ENCODE measurements at places on chromosomes 2 and 18.

- no peak for DNase-seq
Measured at GRCh38 chr2:140234116-140234515, 1453.9 kb upstream of the NXPH2 start.

GRCh38 chr18:74996055-74996454 is 212.9 kb downstream of the PTGR3 start:
- DNase-seq: no peak

- no peak for DNase-seq
Measured at GRCh38 chr18:51952844-51953243, 387.2 kb upstream of the DCC start.

DNA sequence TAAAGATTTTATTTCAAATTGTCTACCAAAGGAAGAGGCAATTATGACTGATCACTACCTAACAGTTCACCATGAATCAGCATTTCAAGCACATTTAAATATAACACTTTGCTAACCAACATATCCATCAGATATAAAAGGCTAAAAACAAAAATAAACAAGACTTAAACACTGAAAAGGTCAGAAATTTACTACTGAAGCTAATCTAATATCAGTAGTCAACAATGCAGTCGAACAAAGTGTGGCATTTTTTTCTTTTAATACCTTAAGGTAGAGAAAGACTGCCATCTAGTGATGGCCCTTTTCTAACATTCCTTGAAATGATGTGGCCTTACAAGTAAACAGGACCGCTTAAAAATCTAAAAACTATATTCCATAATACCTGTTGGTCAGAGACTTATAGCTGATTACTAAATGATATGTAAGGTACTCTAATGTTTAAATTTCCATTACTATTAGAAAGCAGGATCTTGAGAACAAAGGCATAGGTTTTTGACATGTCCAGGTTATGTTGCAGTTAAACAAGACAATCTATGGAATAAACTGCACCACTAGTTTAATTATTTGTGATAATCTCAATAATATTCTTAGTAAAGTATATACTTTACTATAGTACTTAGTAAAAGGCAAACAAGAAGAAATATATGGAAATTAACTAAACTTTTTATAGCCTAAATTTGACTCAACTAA is 80.0 kb downstream of the EXOC6B start:
- no peak for DNase-seq

- DNase-seq: no peak
Measured at GRCh38 chr2:199509403-199509802, 51.7 kb upstream of the SATB2 start.

- DNase-seq: no peak
Measured at GRCh38 chr2:217994776-217995274, 8.0 kb downstream of the TNS1 start.

GRCh38 chr2:238108423-238109183 is 8.5 kb downstream of the ESPNL start:
- DNase-seq: no peak

GRCh38 chr2:85878719-85879370 is 9.9 kb downstream of the ST3GAL5 start:
- no peak for DNase-seq

GRCh38 chr18:35186291-35187034 is 54.4 kb upstream of the ZNF397 start:
- DNase-seq: no peak

- DNase-seq: no peak
Measured at GRCh38 chr2:132774189-132774588, 104.2 kb upstream of the LYPD1 start.
